PC-9 (cell line): ENCODE measurements at places on chromosomes 2 and 18. TPM values are rescaled to one million over a fixed set of nuclear protein-coding genes. Genes with fewer than 3 reads are reported as not detected.

Gene MMADHC
- 112 and 135 TPM in 2 replicates for total RNA-seq

Gene MAP3K19
- not detected in 2 replicates for total RNA-seq

Gene KLHL41
- not detected in 2 replicates for total RNA-seq

Gene ARHGEF4
- total RNA-seq, result 16.1 and 20.0 TPM in 2 replicates

Gene SIGLEC15
- total RNA-seq, result 0.50 and 1.0 TPM in 2 replicates

Gene IL36A
- total RNA-seq, result not detected in 2 replicates
